Vagina (tissue), 2 donors: ENCODE measurements at places on chromosomes 16 and 17.

GRCh38 chr16:50172195-50172922 is 19.3 kb downstream of the TENT4B start:
- DNase-seq = no peak

- no peak for DNase-seq
Measured at GRCh38 chr16:75225092-75225491, 6.3 kb downstream of the CTRB1 start.

DNA sequence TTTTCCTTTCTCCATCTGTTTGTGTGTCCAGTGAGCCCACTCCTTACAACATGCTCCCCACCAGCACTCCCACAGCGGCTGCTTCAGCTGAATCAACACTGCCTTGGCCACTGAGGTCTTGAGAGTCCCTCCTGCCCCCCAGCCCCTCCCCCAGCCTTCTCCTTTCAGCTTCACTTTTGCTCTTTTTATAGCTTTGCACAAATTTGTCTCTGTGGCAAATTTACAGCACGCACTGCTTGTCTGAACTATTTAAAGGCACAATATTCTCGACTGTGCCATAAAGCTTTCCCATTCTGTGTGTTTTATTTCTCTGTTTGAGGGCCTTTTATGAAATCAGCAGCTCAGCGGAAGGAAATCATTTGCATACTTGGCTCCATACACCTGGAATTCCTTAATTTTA is 579.3 kb downstream of the TOX3 start:
- DNase-seq = no peak

GRCh38 chr17:13209081-13209480 is 191.3 kb upstream of the ELAC2 start:
- no peak for DNase-seq

DNA sequence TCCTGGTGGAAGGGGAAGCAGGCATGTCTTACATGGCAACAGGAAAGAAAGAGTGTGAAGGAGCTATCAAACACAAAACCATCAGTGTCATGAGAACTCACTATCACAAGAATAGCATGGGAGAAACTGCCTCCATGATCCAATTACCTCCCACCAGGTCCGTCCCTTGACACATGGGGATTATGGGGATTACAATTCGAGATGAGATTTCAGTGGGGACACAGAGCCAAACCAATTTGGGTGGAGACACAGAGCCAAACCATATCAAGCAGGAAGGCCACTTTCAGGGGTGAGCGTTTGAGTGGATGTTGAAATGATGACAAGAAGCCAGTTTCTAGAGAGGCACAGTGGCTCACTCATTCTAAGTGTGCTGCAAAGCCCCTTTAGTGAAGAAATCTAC is 143.8 kb downstream of the CPPED1 start:
- no peak for DNase-seq

DNA sequence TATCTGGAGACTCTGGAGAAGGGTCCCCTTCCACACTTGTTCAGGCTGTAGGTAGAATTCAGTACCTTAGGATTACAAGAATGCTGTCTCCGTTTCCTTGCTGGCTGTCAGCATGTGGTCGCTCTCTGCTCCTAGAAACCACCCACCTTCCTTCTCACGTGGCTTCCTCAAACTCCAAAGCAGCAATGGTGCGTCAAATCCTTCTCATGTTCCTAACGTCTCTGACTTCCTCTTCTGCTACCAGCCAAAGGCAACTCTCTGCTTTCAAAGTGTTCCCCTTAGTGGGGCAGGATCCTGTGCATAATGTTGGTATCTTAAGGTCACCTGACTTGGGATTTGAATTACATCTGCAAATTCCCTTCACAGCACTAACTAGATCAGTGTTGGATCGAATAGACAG is 30.9 kb upstream of the DYNLRB2 start:
- DNase-seq = no peak

DNA sequence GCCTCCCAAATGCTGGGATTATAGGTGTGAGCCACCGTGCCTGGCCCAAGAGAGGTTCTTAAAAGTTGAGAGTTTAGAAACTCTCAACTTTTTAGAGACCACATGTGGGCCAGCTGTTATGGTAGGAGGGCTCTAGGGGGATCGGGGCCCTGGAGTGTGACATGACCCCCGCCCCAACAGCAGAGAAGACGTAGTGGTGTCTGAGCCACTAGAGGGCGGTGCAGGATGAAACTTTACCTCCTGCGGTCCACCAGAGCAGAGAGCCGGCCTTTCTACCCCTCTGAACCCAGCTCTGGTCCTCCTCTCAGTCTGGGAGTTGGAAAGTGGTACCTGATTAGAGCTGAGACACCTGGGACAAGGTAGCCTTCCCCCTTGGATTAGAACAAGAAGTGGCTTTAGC is 7.4 kb downstream of the CDK5RAP3 start:
- DNase-seq = no peak

DNA sequence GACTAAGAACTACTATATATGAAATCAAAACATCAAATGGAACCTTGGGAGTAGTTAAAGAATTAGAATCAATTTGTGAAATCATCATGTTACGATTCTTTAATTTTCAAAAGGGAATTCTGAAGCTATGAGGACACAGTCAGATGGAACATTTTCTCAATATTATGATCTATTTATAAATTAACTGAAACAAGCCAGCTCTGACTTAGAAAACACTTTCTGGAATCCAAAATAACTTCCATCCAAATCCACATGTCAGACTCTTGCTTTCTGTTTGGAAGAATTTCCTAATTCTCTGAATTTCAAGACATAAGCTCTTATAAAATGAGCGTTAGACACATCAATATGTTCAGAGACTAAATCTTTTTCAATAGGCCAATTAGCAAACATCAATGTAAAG is 737.7 kb upstream of the SOX9 start:
- no peak for DNase-seq

GRCh38 chr17:75679706-75680211 is 12.6 kb downstream of the SAP30BP start:
- no peak for DNase-seq

DNA sequence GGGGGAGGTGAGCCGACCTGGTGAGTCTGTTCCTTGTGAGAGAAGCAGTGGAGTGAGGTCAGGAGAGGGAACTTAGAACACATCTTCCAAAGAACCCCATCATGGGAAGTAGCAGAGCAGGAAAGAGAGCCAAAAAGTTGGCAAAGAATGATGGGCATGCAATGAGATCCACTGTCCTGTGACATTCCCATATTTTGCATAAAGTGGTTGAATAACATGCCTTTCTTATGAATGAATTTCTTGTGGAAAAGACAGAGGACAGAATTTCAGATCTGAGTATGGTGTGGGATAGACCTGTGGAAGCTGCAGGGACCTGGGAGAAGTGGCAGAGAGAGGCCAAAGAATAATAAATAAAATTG is 41.3 kb downstream of the TMEM100 start:
- DNase-seq = no peak

DNA sequence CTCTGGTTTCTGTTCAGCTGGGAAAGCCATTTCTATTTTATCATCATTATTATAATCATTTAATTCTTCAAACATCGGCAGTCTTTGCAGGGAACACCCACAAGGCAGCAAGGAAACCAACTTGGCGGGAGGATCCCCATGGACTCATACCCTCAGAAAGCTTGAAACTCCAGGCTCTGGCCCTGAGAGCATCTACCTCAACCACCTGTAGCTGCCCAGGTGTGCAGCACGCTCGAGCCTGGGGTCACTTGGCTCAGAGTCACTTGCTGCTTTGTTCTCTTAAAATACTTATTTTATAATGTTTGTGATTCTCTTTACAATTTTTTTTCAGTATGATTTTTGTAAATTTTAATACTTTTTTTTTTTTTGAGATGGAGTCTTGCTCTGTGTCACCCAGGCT is 6.8 kb upstream of the ZNF423 start:
- DNase-seq = no peak

DNA sequence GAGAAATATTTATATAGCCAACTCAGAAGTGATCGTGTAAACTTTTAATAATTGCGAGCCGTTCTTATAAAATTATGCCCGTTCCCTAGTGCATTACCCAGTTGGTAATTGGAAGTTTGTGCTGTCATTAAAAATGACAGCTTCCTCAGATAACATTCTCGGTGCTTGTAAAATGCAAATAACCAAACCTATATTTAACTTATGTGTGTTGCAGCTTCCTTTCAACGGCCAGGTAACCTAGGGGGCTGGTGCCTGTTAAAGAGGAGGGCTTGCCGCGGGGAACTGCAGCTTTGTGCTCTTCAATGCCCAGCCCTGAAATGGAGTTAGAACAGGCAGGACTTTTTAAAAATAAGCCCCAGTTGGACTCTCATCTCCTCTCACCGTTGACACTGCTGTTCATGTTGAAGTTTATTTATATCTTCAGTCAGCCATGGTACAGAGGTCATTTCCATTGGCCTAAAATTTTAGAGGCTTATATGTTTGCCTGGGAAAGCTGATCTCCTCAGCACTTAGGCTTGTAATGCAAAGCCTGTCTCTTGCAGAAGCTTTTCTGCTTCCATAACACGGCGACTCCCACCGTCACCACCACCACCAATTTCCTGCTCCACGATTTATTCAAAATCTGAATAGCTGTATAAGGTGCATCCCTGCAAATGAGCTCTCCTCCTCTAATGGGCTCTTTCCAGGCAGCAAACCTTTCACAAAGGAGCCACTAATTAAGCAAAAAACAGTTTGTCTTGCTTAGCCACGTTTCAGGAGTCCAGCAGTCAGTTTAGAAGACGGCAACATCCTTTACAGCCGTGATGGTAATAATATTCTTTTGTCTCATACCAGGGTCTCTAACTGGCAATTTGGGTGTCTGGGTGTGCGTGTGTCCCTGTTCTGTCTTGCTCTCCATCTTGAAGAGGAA is 74.7 kb downstream of the RPA1 start:
- no peak for DNase-seq

GRCh38 chr16:101586-101985 is 23.6 kb downstream of the MPG start:
- no peak for DNase-seq

DNA sequence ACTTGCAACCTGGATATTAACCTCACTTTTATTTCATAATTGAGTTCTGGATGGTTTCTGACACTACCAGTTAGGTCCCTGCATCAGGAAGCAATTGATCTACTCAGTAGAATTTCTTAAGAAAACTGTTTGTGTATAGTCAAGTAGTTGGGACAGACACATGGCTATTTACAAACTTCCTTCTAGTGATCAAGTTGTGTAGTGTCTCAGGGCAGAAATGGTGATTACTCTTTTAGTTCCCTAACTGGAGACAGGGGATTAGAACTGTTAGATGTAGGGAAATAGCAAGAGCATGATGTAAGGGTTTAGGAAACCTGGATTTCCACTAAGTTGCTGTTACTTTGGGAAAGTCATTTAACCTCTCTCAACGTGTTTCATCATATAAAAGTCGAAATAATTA is 30.4 kb downstream of the TMEM100 start:
- no peak for DNase-seq

GRCh38 chr16:81543571-81543970 is 99.0 kb downstream of the CMIP start:
- DNase-seq = no peak

- DNase-seq = no peak
Measured at GRCh38 chr16:85350973-85351372, 238.7 kb upstream of the CIBAR2 start.

GRCh38 chr17:20073055-20073979 is 64.2 kb downstream of the SPECC1 start:
- no peak for DNase-seq

GRCh38 chr16:7272567-7273158 is 60.0 kb upstream of the RBFOX1 start:
- DNase-seq = no peak

DNA sequence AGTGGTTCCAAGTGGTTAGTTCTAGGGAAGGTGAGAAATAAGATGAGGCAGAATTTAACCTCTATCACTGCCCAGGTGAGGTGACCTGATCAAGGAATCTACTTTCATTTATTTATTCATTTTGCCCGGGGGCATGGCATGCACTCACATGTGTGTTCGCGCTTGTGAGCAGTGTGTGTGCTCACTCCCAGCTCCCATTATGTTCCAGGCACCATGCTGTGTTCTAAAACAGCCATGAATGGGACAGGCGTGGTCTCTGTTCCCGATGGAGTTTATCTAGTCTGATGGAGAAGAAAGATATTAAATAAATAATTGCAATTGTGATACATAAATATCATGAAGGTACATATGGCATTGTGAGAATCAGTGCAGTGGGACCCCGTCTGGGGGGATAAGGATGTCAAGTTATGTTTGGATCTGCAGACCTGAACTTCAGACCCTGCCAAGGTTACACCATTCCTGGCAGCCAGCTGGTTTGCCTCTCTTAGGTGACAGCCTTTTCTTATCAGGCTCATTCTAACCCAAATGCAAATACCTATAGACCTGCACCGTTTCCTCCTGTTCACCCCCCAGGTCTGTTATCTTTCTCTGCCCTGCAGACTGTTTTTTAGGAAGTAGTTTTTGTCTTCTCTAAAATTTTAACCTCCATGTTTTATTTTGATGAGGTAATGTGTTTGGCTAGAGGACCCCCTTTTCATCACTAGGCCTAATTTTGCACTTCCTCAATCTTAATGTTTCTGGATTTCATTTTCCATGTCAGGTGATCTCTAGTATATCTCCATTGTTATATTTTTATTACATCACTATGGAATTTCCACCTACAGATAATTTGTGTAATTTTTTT is 11.8 kb downstream of the CYB5B start:
- no peak for DNase-seq

GRCh38 chr17:81339534-81340296 is 44.6 kb upstream of the SLC38A10 start:
- no peak for DNase-seq

DNA sequence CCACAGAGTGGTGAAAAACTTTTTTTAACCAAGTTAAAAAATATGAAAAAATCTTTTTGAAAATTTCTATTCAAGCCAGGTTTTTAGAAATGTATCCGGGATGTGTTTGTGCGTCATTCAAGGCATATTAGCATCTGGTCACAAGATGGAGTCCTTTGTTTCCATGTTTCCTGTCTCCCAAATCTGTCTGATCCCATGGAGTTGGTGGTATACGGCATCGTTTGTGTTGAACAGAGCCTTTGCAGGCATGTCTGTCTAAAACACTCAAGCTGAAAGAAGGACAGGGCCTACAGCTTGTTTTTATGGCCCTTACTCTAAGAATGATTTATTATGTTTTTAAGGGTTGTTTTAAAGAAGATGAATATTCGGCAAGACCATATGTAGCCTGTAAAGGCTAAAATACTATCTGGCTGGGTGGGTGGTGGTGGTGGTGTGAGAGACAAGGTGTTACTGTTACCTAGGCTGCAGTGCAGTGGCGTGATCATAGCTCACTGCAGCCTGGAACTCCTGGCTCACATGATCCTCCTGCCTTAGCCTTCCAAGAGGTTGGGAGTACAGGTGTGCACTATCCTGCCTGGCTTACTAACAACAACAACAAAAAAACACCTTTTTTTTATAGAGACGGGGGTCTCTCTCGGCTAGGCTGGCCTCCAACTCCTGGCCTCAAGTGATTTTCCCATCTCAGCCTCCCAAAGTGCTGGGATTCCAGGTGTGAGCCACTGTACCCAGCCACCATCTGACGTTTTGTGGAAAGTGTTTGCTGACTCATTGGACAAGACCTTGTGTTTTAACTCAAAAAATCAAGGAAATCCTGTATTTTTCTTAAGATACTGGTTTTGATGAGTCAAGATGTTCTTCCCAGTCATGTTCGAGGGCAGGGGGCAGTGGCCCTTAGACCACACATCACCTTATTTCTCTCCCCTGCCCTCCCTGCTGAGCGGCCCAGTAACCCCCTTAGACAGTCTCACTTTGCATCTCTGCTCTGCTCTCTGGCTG is 52.2 kb downstream of the NDE1 start:
- DNase-seq = no peak

GRCh38 chr16:84597931-84598351 is 19.9 kb downstream of the COTL1 start:
- DNase-seq = no peak

GRCh38 chr16:4261557-4262172 is 11.2 kb downstream of the TFAP4 start:
- no peak for DNase-seq

- DNase-seq = no peak
Measured at GRCh38 chr17:27807567-27808470, 7.5 kb upstream of the NOS2 start.
